Neural progenitor cell (in vitro differentiated cells): ENCODE measurements at places on chromosomes 6 and 20. TPM values are rescaled to one million over a fixed set of nuclear protein-coding genes. Genes with fewer than 3 reads are reported as not detected.

EYA4 gene
- 2.3 and 2.4 TPM in 2 replicates for total RNA-seq

SLA2 gene
- total RNA-seq, result 0.21 and 0.50 TPM in 2 replicates

DNA sequence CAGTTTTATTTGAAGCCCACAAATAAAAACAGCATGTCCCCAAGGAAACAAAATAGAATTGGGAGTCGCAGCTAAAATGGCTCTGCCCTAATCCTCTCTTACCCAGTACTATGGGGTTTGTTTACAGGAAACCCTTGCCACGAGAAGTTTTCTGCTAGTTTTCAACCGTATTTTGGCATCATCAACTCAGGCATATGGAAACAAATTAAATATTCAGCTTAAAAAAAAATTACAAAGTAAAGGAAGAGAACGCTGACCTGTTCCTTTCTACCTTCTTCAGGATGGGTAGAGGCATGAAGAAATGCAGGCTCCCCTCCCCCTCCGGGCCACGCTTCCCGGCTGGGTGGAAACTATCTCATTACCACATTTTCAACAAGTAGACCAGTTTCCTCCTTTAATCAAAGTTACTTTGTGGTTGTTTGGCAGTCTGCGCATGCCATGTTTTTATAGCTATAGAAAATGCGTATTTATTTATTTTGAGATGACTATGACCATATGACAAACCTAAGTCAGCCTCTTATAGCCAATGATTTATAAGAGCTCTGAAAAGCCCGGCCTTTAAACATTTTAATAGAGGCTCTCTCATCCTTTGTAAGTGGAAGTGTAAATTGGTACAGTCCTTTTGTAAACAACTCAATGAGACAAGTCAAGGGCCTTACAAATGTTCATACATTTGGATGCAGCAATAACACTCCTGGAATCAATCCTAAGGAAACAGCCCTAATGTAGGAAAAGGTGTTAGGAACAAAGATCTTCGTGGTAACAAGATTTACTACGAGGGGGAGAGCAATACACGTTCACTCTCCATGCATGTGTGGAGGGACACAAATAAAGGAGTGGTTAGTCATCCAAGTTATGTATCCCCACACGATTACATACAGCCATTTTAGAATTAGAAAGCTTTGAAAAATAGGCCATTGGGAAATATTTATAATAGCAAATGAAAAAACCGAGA, 16.1 kb upstream of the ZNF217 start:
- H3K27ac ChIP-seq, result peak overlapping the region; percentile 54
- peak overlapping the region; percentile 11 for H3K4me3 ChIP-seq
- no peaks in the 10 kb centered on the region for H3K36me3 ChIP-seq
- peaks cover 24% of the 10 kb centered on the region for H3K4me1 ChIP-seq
- peak; percentile 46 for DNase-seq

DNA sequence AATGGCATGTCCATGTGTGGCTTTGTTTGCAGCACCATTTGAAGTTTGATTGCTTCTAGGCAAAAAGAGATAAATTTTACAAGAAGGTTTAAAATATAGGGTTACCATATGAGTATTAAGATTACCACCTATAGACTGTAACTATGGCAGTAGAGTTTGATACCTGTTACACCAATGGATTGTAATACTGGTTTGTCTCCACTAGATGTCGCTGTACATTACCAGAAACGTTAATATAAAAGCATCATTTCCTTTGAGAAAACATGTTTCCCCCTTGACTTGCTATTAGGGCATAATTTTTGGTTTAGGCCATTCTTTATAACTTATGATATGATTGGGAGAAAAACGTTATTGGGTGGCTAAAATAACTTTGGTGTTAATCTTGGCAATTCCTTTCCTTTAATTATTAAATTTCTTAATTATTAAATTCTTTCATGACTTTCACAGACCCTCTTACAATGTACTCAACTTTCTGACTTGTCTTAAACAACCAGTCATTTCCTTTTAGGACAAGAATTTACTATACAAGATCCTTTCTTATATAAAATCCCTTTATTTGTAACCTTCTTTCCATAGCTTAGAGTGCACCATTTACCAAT, 42.8 kb downstream of the HLA-DPB1 start:
- no peak overlapping the region for H3K4me3 ChIP-seq
- no peak overlapping the region for H3K27ac ChIP-seq
- H3K36me3 ChIP-seq, result no peaks in the 10 kb centered on the region
- peak; percentile 57 for DNase-seq

DNA sequence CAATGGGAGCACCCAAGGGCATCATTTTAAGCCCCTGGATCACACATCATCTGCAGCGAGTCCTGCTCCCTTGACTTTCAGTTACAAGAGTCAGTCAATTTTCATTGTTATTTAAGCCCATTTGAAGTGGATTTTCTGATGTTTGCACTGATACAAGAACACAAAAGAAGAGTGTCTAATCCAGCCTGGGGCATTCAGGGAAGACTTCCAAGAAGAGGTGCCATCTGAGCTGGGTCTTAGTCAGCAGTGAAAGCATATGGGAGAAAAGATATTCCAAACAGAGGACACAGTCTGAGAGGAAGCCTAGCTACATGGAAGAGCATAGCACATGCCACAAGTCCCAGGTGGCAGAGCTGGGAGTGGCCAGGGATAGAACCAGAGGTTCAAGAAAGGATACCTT, 10.4 kb upstream of the FOXP4 start:
- peaks cover 11% of the 10 kb centered on the region for H3K4me1 ChIP-seq
- H3K27ac ChIP-seq, result no peak overlapping the region

- H3K36me3 ChIP-seq, result no peaks in the 10 kb centered on the region
- peaks cover 20% of the 10 kb centered on the region for H3K4me1 ChIP-seq
- no peak overlapping the region for H3K27ac ChIP-seq
- H3K27me3 ChIP-seq, result no peaks in the 10 kb centered on the region
- DNase-seq, result no peak
- no peak overlapping the region for H3K4me3 ChIP-seq
Observed at GRCh38 chr6:37072526-37072925, 67.1 kb downstream of the FGD2 start.

GRCh38 chr6:25963426-25964123, 973 bp downstream of the TRIM38 start:
- no peak overlapping the region for H3K4me3 ChIP-seq
- no peak overlapping the region for H3K27ac ChIP-seq
- H3K27me3 ChIP-seq, result no peaks in the 10 kb centered on the region
- peaks cover 4% of the 10 kb centered on the region for H3K4me1 ChIP-seq
- no peak for DNase-seq

DNA sequence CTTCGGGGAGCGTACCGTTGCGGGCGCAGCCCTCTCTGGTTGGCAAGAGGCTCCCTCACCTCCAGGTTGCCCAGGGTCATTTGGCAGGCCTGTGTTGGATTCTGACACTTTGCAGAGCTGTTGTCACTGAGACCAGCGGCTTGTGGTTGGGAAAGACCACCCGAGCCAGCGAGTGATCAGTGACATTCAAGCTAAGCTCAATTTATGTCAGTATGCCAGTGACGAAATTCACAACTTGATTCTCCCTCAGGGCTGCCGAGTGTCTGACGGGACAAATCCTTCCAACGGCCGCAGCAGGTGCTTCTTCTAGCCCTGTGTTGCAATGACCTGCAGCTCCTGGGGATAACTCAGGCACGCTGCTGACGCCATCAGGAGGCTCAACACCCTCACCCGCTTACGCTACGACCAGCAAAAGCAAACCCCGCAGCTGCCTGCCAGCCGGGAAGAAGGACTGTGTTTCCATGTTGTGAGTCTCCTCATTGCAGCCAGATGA, 16.9 kb upstream of the SLC22A2 start:
- no peak overlapping the region for H3K4me3 ChIP-seq
- no peak overlapping the region for H3K27ac ChIP-seq
- H3K36me3 ChIP-seq, result no peaks in the 10 kb centered on the region

GRCh38 chr6:90026216-90026615, 131.9 kb downstream of the GJA10 start:
- H3K4me3 ChIP-seq, result no peak overlapping the region
- H3K27me3 ChIP-seq, result no peaks in the 10 kb centered on the region
- H3K4me1 ChIP-seq, result no peaks in the 10 kb centered on the region
- no peak overlapping the region for H3K27ac ChIP-seq

- H3K36me3 ChIP-seq, result no peaks in the 10 kb centered on the region
- no peaks in the 10 kb centered on the region for H3K27me3 ChIP-seq
- no peak overlapping the region for H3K4me3 ChIP-seq
- DNase-seq, result peak; percentile 41
- peak overlapping the region; percentile 75 for H3K27ac ChIP-seq
- peaks cover 37% of the 10 kb centered on the region for H3K4me1 ChIP-seq
Observed at GRCh38 chr20:37392441-37393195, 46.7 kb downstream of the SRC start.

- no peaks in the 10 kb centered on the region for H3K36me3 ChIP-seq
- H3K27ac ChIP-seq, result no peak overlapping the region
- DNase-seq, result no peak
- H3K4me3 ChIP-seq, result no peak overlapping the region
Observed at GRCh38 chr6:137033828-137034227, 10.9 kb downstream of the IL20RA start.

GRCh38 chr20:41169791-41170351, 32.5 kb downstream of the PLCG1 start:
- H3K36me3 ChIP-seq, result no peaks in the 10 kb centered on the region
- H3K4me1 ChIP-seq, result peaks cover 17% of the 10 kb centered on the region
- no peak overlapping the region for H3K4me3 ChIP-seq
- H3K27me3 ChIP-seq, result no peaks in the 10 kb centered on the region

DNA sequence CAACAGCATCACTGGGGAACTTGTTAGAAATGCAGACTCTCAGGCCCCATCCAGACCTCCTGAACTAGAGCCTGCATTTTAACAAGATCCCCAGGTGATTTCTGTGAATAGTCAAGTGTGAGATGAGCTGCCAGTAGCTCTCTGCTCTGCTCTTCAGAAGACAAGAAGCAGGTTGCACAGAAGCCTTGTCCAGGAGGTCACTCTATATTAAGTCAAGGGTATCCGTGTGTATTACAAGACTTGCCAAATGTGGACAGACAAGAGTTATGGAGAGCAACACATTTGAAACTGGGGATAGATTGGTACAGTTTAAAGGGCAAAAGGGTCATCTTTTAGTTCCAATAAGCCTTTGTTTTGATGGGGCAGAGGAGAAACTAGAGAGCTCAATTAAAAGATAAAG, 23.2 kb upstream of the RIN2 start:
- H3K4me3 ChIP-seq, result no peak overlapping the region
- no peak for DNase-seq
- H3K36me3 ChIP-seq, result no peaks in the 10 kb centered on the region

DNA sequence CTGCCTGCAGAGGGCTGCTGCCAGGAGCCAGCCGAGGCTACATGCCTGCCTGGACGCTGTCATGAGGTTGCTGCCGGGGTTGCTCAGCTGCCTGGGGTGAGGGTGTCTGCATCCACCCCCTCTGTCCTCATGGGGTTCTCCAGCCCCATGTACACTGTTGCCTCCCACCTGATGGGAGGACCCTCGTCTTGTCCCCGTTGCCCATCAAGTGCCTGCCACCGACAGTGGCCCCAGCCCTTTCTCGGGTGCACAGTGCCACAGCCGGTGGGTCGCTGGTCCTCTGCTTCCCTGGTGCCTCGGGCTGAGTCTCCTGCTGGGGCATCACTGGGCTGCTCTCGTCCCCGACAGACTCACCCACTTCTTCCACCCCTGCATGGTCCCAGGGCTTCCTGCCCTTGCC, 313.7 kb downstream of the CDH4 start:
- no peak overlapping the region for H3K4me3 ChIP-seq
- no peak for DNase-seq
- no peaks in the 10 kb centered on the region for H3K27me3 ChIP-seq
- no peaks in the 10 kb centered on the region for H3K36me3 ChIP-seq

DNA sequence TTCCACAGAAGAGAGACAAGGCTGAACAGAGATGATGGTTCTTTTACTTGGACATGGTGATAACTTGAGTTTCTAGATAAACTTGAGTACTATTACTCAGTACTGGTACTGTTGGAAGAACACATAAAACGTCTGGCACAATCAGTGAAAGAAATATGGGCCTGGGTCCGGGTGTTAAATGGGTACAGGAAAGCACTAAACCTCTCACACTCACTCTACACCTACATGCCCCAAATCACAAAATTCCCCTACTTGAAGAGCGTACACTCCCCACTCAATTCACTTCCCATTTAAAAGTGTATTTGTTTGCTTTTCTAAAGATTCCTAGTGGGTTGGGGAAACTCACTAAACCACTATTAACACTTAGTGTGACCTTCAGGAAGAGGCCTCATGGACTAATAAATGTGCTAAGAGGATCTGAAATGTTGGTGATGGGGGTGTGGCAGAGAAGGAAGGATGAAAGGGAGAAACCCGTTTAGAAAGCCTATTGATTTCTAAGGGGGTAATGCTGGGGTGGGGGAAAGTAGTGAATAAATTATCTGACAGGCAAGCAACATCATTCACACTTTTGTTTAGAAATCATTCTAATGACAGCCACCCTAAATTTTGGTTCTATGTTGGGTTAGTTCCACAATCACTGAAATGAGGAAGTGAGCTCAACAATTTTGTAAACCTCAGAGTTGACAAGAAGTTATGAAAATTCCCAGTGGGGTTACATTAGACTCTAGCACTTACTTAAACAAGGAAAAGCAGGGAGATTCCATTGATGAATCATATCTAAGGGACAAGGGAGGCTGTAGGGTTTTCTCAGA, 222.6 kb upstream of the MARCKS start:
- no peaks in the 10 kb centered on the region for H3K27me3 ChIP-seq
- H3K36me3 ChIP-seq, result no peaks in the 10 kb centered on the region
- no peak overlapping the region for H3K4me3 ChIP-seq
- no peak for DNase-seq
- no peaks in the 10 kb centered on the region for H3K4me1 ChIP-seq

- H3K4me1 ChIP-seq, result no peaks in the 10 kb centered on the region
- H3K4me3 ChIP-seq, result no peak overlapping the region
- no peaks in the 10 kb centered on the region for H3K36me3 ChIP-seq
- no peak overlapping the region for H3K27ac ChIP-seq
Observed at GRCh38 chr6:108748959-108749358, 99.3 kb upstream of the ARMC2 start.

DNA sequence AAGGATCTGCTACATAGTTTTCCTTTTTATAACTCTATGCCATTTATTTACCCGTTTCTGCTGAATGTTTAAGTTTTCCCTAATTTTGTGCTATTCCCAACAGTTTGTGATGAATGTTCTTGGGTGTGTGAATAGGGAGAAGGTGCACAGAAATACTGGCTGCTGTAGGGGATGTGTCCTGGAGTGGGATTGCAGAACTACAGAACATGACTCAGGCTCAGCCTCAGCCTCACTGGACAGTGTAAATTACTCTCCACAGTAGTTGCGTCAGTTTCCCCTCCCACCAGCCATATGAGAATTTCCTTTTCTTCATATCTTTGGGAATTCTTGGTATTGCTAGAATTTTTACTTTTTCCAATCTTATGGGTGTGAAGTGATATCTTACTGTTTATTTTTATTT, 57.0 kb downstream of the SLX4IP start:
- DNase-seq, result no peak
- H3K27ac ChIP-seq, result no peak overlapping the region
- no peak overlapping the region for H3K4me3 ChIP-seq
- no peaks in the 10 kb centered on the region for H3K27me3 ChIP-seq
- no peaks in the 10 kb centered on the region for H3K36me3 ChIP-seq

GRCh38 chr6:97841763-97842162, 558.7 kb upstream of the MMS22L start:
- no peak for DNase-seq
- H3K4me3 ChIP-seq, result no peak overlapping the region
- H3K36me3 ChIP-seq, result no peaks in the 10 kb centered on the region
- H3K27ac ChIP-seq, result no peak overlapping the region
